Stimulated activated effector memory CD8-positive, alpha-beta T cell treated with anti-CD3 and anti-CD28 coated beads, Interleukin-12 subunit alpha, Interleukin-12 subunit beta, amount 100 ng/mL, for 72 hours (primary cell): ENCODE measurements at places on chromosomes 6 and 20.

DNA sequence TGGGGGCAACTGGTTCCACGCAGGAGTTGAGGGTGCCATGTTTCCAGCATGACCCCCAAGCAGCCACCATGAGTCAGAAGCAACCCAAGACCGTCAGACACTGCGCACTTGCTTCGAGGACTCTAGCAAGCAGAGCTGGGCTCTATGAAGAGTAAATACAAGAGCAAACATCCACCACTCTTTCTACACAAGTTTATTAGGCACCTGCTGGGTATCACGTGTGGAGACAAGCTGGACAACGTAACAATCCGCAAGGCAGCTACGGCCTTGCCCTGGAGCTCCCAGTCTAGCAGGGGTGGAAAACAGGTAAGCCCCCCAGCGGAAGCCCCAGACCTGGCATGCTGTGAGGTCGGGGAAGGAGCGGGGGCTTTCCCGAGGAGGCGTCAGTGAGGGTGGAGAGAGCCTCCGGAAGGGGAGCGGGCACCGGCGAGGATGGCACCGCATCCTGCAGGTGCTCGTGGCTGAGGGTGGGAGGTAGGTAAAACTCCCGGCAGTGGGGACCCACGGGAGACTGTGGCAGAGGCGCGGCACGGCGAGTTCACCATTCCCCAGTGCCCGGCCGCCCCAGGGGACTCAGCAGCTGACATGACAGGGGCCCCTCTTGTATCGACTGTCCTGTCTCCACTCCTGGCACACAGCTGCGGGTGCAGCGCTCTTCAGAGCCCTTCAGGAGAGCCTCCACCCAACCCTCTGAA is 33.6 kb downstream of the GNAS-AS1 start:
- DNase-seq, result no peak

GRCh38 chr20:24100370-24101011 is 111.9 kb upstream of the GGTLC1 start:
- peak; percentile 36 for DNase-seq

- DNase-seq, result peak; percentile 67
Observed at GRCh38 chr6:30964075-30964474, 19.4 kb upstream of the MUC21 start.

GRCh38 chr6:93088621-93089501 is 330.5 kb downstream of the EPHA7 start:
- DNase-seq, result no peak

DNA sequence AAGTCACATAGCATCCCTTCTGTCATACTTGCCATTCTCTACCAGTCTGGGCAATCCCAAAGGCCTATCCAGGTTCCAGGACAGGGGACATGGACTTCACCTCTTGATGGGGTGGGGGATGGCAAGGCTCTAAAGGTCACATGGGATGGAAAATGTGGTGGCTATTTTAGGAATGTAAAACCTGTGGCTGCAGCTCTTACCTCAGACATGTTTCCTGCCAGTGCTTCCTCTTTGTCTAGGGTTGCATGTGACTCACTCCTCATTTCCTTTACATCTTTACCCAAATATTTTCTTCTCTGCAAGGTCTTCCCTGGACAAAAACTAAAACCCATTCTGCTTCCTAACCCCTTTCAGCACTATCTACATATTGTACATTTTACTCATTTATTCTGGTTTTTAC is 135.7 kb downstream of the BTBD3 start:
- no peak for DNase-seq

- no peak for DNase-seq
Observed at GRCh38 chr6:110939429-110940200, 18.9 kb upstream of the GTF3C6 start.

DNA sequence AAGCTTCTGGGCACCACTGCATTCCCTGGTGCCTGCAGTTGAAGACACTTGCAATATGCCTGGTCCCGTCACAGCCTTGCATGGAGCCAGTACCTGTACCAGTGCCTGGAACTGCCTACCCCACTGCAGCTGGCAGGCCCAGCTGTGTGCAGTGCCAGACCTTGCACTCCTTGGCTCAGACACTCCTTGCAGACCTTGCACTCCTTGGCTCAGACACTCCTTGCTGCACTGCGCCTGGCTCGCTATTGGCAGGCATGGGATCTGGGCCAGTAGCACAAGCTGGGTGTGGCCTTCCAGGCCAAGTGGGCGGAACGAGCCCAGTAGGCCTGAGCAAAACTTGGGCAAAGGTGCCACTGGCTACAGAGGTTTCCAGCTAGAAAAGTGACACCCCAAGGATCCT is 1189.1 kb downstream of the GRIK2 start:
- DNase-seq, result no peak

- no peak for DNase-seq
Observed at GRCh38 chr20:5895626-5896025, 54.7 kb downstream of the TRMT6 start.

DNA sequence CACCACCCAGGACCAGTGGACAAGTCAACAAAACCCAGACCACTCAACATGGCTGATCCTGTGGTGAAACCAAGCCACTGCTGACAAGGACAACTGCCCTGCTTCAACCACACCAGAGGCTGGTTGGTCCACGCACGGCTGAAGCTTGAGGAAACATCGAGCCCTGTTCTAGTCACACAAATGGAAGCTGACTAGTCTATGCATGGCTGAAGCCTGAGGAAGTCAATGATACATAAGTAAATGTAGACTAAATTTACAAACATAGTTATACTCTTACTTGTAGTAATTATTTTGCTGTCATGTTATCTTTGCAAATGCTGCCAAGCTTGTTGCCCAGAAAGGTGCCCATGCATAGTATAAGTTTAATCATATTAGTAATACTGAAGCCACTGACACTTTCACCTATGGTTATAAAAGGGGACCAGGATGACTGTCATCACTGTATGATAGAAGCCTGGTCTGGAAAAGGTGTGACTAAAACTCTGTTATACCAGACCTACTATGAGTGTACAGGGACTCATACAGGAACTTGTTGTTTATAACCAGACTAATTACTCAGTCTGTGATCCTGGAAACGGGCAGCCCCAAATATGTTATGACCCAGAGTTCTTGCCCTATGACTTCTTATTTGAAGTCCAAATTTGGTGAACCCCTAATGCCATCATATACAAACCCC is 5.6 kb downstream of the IL22RA2 start:
- DNase-seq, result no peak

DNA sequence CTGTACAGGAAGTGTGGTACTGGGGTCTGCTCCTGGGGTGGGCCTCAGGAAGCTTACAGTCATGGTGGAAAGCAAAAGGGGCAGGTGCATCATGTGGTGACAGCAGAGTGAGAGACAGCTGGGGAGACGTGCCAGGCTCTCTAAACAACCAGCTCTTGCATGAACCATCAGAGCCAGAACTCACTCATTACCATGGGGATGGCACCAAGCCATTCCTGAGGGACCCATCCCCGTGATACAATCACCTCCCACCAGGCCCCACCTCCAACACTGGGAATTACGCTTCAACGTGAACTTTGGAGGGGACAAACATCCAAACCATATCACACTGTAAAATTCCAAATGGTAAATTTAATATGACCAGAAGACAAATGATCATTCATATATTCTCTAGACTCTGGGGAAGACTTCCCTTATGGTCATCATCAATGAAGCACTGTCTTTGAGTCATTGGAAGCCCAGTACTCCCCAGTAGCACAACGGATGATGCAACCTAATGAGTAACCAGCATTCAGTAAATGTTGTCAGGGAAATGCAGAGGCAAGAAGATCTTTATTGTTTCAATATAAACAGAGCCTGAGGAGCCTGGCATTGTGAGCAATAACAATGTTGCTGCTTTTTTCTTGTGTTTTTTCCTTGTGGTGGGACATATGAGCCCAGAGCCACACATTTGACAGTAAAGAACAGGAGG is 48.2 kb upstream of the RALY start:
- DNase-seq, result no peak

DNA sequence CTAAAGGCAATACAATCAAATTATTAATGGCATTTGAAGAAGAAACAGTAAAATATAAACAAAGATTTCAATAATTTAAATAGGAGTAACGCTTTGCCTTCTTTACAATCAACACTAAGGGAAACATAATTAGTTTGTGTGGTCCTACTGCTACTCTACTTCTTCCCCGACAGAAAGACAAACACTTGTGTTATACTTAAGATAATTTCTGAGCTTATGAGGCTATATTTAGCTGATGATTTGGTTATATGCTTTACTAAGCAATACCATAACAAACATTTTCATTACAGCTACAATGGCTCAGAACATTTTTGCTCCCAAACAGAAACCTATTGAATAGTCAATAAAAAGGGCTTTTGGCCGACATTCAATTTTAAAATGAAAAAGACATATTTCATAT is 1217.2 kb upstream of the GJE1 start:
- no peak for DNase-seq

DNA sequence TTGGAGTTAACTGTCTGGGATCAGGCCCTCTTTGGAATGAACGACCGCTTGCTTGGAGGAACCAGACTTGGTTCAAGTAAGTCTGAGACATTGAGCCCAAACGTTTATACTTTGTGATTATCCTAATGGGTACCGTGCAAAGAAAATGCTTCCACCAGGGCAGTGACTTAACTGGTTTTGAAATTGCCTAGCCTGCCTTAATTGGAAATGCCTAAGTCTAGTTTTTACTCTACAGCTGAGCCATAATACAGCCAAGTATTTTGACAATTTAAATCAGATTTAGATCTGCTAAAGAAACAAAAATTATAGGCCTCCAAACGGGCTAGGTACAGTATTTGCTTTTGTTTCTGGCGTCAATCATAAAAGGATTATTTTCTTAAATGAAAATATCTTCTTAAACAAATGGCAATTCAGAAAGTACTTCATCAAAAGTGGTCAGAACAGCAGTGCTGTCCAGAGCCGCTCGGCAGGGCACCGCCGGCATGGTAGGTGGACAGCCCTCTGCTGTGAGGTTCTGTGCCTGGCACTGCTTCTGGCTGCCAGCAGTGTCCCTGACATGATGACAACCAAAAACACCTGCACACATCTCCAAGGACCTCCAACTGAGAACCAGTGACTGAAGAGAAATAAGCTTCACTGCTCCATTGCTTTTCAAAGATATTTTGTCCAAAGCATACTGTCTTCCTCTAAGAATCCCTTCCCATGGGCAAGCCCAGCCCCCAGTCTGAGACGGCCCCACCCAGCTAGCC is 55.6 kb downstream of the EZR start:
- no peak for DNase-seq

DNA sequence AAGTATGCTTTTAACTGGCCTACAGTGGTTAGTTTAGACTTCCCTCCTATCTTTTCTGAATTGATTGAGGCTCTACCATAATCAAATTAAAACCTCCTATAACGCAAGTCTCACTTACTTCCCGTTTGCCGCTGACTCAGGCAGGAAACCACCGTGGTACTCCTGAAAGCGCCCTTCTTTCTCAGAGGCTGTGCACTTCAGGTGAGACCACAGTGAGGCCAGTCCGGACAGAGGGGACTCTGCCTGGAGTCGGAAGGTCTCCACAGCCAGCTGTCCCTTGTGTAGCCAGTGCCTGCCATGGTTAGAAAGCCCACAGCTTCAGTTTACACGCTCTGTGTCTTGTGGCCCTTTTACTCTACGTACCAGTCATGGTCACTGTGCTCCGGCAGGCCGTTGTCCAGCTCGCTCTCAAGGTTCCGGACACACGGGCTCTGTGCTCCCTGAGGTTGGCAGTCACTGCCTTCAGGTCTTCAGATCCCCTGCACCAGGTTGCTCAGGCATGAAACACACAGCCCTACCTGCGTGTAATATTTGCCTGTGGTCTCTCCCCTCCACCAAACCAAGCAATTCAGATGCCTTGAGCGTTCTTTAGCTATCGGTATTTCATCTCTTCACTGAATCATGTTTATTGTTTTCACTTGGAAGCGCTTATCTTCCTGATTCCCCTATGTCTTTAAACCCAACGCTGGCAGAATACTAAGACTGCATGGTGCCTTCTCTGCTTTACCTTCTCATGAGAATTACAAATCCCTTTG is 178.8 kb downstream of the SMOC2 start:
- no peak for DNase-seq

GRCh38 chr6:79812195-79812594 is 135.2 kb downstream of the ELOVL4 start:
- DNase-seq, result no peak

GRCh38 chr20:32366380-32366779 is 8.2 kb downstream of the ASXL1 start:
- DNase-seq, result no peak

DNA sequence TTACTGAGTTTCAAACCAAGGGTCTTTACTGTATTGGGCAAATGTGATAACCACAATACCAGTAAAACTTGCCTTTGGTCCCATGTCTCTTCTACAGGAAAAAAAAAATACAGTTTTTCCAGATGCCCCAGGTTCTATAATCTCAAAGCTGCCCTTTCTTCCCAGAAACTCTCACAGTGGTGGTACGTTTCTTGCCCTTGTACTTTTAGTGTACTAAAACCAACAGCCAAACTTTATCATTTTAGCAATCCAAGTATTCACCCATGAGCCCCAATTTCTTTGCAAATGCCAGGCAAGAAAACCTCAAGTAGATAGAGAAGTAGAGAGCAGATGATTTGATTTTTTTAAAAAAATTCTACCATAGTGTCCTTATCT is 157.8 kb downstream of the OR2B2 start:
- DNase-seq, result no peak

- no peak for DNase-seq
Observed at GRCh38 chr6:68094070-68094469, 541.0 kb upstream of the ADGRB3 start.

DNA sequence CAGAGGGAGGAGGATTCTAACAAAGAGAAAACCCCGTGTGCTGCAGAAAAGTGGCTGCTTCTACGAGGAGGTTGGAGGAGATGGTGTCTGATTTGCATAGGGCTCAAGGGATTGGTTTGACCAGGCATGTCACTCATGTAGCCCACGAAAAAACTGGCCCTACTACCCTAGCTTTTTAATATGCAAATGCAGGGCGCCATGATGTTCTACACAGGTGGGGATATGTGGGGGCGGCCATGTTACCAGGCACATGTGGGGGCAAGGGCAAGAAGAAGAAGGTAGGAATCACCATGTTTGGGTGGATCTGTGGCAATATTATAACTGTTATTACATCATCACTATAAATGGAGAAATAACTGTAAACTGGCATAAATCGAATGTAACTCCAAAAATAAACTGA is 9.9 kb downstream of the KIAA1755 start:
- DNase-seq, result no peak

DNA sequence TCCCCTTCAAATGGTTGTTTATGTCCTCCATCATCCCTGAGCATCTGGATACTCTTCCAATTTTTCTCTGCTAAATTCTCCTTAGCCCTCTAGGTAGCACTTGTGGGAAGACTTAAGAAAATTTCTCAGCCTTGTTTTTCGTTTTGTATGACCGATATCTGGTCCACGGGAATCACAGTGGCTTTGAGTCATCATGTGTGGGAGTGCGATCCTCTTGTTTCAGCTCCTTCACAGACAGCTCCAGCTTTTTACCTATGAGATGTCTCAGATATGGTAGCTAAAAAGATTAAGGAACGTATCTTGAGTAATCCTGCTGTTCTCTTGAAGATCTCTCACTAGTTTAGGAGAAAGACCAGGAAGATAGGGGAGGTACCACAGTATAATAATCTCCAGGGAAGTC is 196.1 kb downstream of the GRM1 start:
- DNase-seq, result no peak

DNA sequence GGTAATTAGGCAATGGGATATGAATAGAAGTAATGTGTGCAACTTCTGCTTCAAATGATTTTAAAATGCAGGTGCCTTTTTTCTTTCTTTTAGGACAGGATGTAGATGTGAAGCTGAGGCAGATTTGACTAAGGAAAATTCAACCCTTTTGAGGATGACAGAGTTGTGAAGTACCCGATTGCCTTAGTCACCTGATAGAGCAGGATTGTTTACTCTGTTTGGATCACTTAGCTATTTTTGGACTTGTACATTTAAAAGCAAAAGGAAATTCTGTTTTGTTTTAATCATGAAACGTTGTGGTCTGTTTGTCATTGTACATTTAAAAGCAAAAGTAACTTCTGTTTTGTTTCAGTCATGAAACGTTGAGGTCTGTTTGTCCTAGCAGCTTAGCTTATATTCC is 143.4 kb downstream of the FAM83B start:
- no peak for DNase-seq
